Muscle of leg (tissue), 16 donors: ENCODE measurements at places on chromosomes 7 and 10. TPM values are rescaled to one million over a fixed set of nuclear protein-coding genes. Genes with fewer than 3 reads are reported as not detected.
A peak's percentile ranks its signal among the peaks of the same experiment; 100 is the strongest.

Gene OGA
- polyA plus RNA-seq: 74.2 TPM

Gene SLC18A2
- 0.38 TPM for polyA plus RNA-seq

Gene CPA1
- 2.6 TPM for polyA plus RNA-seq

DNA sequence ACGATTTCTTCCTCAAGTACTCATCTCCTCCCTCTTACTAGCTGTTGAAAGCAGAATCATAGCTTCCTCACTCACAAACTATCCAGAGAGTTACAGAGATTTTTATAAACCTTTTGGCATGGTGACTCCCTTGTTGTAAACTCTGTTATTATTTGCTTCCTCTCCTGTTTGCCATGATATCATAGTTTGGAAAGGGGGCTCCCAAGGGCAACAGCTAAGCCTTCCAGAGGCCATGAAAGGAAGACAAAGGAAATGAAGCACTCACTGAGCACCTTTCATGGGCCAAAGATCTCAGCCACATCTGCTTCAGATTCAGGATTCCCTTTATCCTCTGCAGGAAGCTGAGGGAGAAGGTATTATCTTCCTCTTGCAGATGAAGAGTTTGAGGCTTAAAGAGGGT, 484.6 kb downstream of the PLXNA4 start:
- H3K4me3 ChIP-seq: no peak overlapping the region

- H3K4me1 ChIP-seq: peaks cover 39% of the 10 kb centered on the region
- H3K27ac ChIP-seq: peak overlapping the region; percentile 39
- H3K36me3 ChIP-seq: no peaks in the 10 kb centered on the region
- no peak for DNase-seq
- no peaks in the 10 kb centered on the region for H3K27me3 ChIP-seq
These were observed 30.5 kb upstream of the TOMM7 start for GRCh38 chr7:22853138-22853537.

- no peaks in the 10 kb centered on the region for H3K27me3 ChIP-seq
- no peak overlapping the region for H3K4me3 ChIP-seq
- no peak overlapping the region for H3K27ac ChIP-seq
- no peaks in the 10 kb centered on the region for H3K36me3 ChIP-seq
- DNase-seq: no peak
These were observed 214.7 kb upstream of the SLC26A5 start for GRCh38 chr7:103660455-103661371.

- H3K27me3 ChIP-seq: no peaks in the 10 kb centered on the region
- no peak for DNase-seq
- H3K4me1 ChIP-seq: no peaks in the 10 kb centered on the region
These were observed 9.6 kb upstream of the PTTG1IP2 start for GRCh38 chr7:90459888-90460287.

DNA sequence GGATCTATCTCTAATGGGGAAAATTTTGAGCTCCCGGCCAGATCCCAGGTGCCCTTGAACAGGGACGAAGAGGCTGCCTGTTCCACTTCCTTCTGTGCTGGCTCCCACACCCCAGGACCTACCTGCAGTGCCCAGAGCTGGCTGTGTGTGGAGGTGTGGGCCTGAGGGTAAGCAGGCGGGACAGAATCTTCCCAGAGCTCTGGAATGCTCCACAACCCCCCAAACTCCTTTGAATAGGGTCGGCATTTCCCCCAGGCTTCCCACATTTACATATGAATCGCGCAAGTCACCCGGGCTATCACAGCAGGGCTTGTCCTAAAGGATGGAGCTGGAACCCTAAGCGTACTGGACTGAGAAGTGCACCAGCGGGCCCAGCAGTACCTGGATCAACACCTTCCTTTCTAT, 95.9 kb downstream of the DNMBP start:
- no peak overlapping the region for H3K4me3 ChIP-seq
- peaks cover 2% of the 10 kb centered on the region for H3K36me3 ChIP-seq
- H3K27ac ChIP-seq: no peak overlapping the region
- H3K27me3 ChIP-seq: no peaks in the 10 kb centered on the region
- H3K4me1 ChIP-seq: peaks cover 10% of the 10 kb centered on the region

- H3K27ac ChIP-seq: peak overlapping the region; percentile 62
- no peak for DNase-seq
- H3K4me3 ChIP-seq: no peak overlapping the region
- H3K27me3 ChIP-seq: no peaks in the 10 kb centered on the region
- no peaks in the 10 kb centered on the region for H3K36me3 ChIP-seq
- peaks cover 3% of the 10 kb centered on the region for H3K4me1 ChIP-seq
These were observed 114.0 kb upstream of the LYZL2 start for GRCh38 chr10:30743586-30743985.
